ENCODE measurements at places on chromosomes 3 and 15. TPM values are rescaled to one million over a fixed set of nuclear protein-coding genes. Genes with fewer than 3 reads are reported as not detected.

The RETNLB gene
- not detected for polyA plus RNA-seq

The GRK7 gene
- not detected for polyA plus RNA-seq

The GREM1 gene
- polyA plus RNA-seq = not detected

The OR5K2 gene
- polyA plus RNA-seq = not detected

The FOXB1 gene
- polyA plus RNA-seq = not detected

The GOLGA6L7 gene
- not detected for polyA plus RNA-seq

The AADAC gene
- polyA plus RNA-seq = not detected

The XIRP1 gene
- not detected for polyA plus RNA-seq

The INO80 gene
- 4.2 TPM for polyA plus RNA-seq

The PLCH1 gene
- polyA plus RNA-seq = 2.3 TPM

The SLC22A14 gene
- 0.78 TPM for polyA plus RNA-seq

The THUMPD3 gene
- polyA plus RNA-seq = 65.2 TPM

The GHSR gene
- not detected for polyA plus RNA-seq

The NUP210 gene
- 0.90 TPM for polyA plus RNA-seq

The MOBP gene
- polyA plus RNA-seq = 2.7 TPM

The SLC24A1 gene
- 1.7 TPM for polyA plus RNA-seq

The TM6SF1 gene
- 393 TPM for polyA plus RNA-seq

The KNG1 gene
- not detected for polyA plus RNA-seq

The LAMB2 gene
- polyA plus RNA-seq = 12.6 TPM

The FSTL1 gene
- 1.7 TPM for polyA plus RNA-seq

The AADACL2 gene
- not detected for polyA plus RNA-seq

The SLC51B gene
- polyA plus RNA-seq = not detected

The GDPGP1 gene
- polyA plus RNA-seq = 2.6 TPM

The TMEM40 gene
- not detected for polyA plus RNA-seq

The ABHD17C gene
- polyA plus RNA-seq = 16.1 TPM

The PODXL2 gene
- 3.2 TPM for polyA plus RNA-seq

The XRN1 gene
- polyA plus RNA-seq = 33.8 TPM

The OXNAD1 gene
- 9.6 TPM for polyA plus RNA-seq

The KNL1 gene
- polyA plus RNA-seq = not detected

The LYZL4 gene
- polyA plus RNA-seq = not detected

The ZNF592 gene
- 1.8 TPM for polyA plus RNA-seq

The TRAT1 gene
- polyA plus RNA-seq = not detected

The ROPN1 gene
- polyA plus RNA-seq = 2.9 TPM

The C3orf49 gene
- polyA plus RNA-seq = not detected

The CSPG5 gene
- 1.7 TPM for polyA plus RNA-seq

Data from Purkinje cell (primary cell).